ENCODE measurements at places on chromosomes 12 and 14.
A peak's percentile ranks its signal among the peaks of the same experiment; 100 is the strongest.

- DNase-seq = no peak
Observed at GRCh38 chr14:42572032-42572431, 965.4 kb downstream of the LRFN5 start.

DNA sequence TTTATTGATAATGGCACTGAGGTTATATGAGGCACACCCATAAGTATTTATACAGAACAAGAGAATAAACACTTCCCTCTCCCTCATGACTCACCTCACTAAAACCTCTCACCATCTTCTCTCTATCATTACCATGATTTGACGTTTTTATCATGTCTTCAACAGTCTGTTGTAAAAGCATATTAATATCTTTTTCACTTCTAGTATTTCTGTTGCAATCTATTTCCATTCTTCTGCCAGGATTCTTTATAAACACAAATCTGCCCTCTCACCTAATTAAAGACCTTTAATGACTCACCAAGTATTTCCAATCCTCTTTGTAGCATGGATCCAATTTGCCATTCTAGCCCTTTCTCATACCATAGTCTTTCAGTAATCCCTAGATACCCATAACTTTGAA lies 527.7 kb downstream of the SLC16A7 start:
- no peak for DNase-seq

- DNase-seq = no peak
Observed at GRCh38 chr12:67241482-67241881, 27.7 kb upstream of the CAND1 start.

GRCh38 chr12:49922349-49923034 lies 18.8 kb upstream of the FAIM2 start:
- no peak for DNase-seq

DNA sequence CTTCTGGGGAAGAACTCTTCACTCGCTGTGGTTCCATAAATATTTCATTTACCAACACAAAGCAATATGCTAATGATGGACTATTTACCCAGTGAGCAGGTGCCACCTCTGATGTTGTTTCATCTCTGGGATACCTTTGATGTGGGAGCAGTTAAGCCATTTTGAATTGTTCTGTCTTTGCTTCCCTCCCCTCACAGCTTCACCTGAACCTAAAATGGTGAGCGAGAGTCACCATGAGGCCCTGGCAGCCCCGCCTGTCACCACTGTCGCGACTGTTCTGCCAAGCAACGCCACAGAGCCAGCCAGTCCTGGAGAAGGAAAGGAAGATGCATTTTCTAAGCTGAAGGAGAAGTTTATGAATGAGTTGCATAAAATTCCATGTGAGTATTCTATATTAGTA lies 352.7 kb downstream of the SYT1 start:
- no peak for DNase-seq

DNA sequence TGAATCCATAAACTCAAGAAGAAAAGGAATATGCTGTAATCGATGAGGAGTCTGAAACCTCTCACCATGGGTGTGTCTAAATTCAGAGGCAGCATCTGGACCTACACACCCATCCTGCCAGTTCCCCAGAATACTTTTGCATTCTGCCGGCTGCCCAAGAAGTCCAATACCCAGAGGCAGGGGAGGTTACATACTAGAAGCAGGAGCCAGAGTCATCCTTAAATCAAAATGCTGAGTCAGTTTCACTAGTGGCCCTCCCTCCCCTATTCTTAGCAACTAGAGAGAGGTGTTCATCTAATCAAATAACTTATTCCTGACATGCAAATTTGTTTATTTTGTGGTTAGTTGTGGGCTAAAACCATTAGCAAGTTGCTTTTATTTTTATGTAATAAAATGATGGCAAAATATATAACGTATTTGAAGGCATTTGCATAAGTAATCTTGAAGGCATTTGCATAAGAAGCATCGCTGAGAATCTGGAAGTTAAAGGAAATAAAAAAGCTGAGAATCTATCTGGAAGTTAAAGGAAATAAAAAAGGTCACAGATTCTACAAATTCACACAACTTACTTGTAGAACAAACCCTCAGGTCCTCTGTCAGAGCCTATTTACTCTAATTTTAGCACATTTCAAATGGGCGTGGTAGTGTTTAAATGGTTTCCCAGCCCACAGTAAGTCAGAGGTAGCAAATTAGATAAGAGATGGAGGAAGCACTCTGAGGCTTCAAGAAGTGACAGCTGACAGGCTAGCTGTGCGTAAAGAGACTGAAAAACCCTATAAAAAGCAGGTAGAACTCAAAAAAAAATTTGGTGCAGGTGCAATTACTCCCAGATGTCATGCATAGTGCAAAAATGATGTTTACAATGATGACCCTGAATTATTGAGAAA lies 7.8 kb downstream of the BHLHE41 start:
- no peak for DNase-seq

GRCh38 chr12:3189282-3189681 lies 112.1 kb downstream of the TSPAN9 start:
- DNase-seq = no peak

GRCh38 chr14:73851000-73851399 lies 631 bp upstream of the PTGR2 start:
- peak; percentile 13 for DNase-seq

GRCh38 chr12:54195737-54196347 lies 7.1 kb upstream of the SMUG1 start:
- DNase-seq = no peak

GRCh38 chr12:10101648-10102220 lies 2.9 kb upstream of the CLEC1A start:
- DNase-seq = no peak

GRCh38 chr14:33510063-33510481 lies 440.8 kb downstream of the EGLN3 start:
- no peak for DNase-seq

DNA sequence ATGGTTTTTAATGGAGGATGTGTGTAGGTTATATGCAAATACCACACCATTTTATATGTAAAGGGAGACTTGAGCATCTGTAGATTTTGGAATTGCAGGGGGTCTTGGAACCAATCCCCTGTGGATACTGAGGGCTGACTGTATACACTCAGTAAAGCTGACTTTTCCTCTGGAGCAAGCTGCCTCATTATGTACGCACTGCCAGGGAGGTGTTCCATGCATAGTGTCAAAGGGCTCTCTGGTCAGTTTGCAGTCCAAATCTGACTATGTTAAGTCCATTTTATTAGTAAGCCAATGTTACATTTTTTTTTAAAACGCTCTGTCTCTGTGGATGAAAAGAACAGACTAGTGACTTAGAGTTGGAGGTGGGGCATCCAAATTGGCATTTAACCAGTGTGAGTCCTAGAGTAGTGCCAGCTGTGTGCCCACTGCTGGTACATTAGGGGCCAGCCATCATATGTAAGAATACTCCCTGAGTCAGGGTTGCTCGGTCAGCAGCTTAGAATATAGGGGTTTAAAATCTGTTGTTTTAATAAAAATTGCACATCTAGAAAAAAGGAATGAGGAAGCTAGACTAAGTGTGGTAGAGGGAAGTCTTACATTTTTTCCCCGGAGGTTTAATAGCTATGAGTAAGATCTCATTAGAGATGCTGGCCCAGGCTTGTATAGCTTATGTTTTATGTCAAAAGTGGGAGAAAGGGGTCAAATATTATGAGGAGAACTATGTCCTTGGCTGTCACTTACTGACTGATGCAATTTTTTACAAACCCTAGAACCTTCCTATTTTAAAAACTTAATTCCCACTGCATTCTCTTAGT lies 87.0 kb downstream of the TESC start:
- no peak for DNase-seq

DNA sequence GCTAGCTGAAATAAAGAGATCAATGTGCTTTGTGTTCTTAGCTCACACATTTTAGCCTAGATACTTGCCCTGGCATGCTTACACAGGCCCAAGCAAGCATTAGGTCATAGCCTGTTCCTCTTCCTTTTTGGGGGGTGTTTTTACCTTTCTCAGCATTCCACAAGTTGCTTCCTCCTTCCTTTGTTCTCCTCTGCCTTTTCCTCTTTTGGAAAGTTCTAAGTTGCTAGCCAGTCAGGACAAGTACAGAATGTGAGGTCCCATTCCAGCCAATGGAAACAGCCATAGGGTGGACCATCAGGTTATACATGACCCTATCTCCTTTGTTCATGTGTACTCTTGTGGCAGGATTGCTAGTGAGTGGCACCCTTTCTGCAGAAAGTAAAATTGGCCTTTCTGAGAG lies 154.9 kb downstream of the RASSF9 start:
- no peak for DNase-seq

All from CD4-positive, alpha-beta T cell (primary cell).